Mesenchymal stem cell (in vitro differentiated cells and primary cell): ENCODE measurements at places on chromosomes 11 and 22.

DNA sequence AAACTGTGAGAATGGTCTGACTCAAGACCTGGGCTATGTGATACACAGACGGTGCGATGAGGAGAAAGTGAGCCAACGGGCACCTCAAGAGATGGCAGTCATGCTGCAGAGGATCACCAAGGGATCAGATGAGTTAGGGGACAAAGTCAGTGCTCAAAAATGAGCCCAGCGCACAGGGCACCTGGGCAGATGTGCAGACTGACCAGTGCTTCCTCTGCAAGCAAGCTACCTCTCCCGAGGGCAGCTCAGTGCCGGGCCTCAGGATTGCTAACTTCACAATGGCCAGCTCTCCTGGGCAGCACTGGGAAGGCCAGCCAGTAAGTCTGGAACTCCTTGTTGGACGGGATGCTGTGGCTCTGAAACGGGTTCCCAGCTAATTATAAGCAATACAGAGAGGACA is 15.3 kb downstream of the HDHD5 start:
- H3K4me1 ChIP-seq, result no peaks in the 10 kb centered on the region
- H3K4me3 ChIP-seq, result no peak overlapping the region
- H3K27me3 ChIP-seq, result no peaks in the 10 kb centered on the region

DNA sequence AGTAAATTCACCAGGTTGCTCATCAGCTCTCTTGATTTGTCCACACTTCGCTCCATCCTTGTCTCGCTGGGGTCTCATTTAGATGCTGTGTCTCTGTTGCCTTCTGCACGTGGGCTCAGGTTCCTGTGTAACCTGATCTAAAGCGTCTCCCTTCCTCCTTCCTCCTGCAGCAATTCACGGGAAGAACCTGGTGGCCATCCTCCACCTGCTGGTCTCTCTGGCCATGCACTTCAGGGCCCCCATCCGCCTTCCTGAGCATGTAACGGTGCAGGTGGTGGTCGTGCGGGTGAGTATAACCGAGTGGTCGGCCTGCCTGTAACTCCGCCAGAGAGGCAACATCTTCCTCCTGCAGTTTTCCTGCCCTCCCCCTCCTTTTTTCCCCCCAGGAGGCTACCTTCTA is 48.0 kb upstream of the PARVG start:
- peaks cover 3% of the 10 kb centered on the region for H3K4me1 ChIP-seq
- H3K4me3 ChIP-seq, result no peak overlapping the region
- no peak overlapping the region for H3K27ac ChIP-seq
- no peak for DNase-seq
- H3K36me3 ChIP-seq, result peaks cover 6% of the 10 kb centered on the region

DNA sequence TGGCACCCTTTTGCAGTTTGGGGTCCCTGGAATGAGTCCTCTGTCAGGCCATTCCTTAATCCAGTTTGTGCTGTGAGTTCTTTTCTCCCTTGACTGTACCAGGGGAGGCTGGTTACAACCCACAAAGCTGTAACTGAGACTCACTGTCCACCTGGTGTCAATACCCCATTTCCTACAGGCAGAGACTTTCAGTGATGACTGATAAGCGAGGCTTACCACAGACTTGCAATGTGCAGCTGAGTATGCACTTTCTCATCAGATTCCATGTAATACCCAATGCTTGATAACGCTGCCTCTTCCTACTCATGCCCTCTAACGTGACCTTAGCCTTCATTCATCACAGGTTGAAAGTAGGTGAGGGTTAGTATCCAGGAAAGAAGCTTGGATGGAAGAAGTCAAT is 120.1 kb downstream of the INSC start:
- H3K36me3 ChIP-seq, result no peaks in the 10 kb centered on the region
- H3K27ac ChIP-seq, result no peak overlapping the region
- H3K4me3 ChIP-seq, result no peak overlapping the region
- H3K4me1 ChIP-seq, result no peaks in the 10 kb centered on the region
- H3K27me3 ChIP-seq, result no peaks in the 10 kb centered on the region
- no peak for DNase-seq

DNA sequence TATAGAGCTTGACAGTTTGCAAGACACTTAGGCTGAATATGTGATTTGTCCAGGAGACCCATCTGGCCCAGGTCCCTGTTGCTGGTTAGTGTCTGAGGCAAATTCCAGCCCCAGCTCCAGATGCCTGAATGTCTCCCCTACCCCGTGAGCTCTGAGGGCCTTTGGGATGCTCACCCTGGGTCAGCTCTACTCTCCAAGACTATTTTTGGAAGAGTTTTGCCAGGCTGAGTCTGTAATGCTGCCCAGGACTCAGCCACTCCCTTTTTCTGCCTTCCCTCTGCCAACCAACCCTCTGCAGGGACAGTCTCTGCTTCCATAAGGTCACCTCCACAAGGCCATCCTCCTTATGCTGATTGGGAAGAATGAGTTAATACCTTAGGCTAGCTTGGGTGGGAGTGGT is 66.3 kb downstream of the CABIN1 start:
- no peak overlapping the region for H3K27ac ChIP-seq
- H3K36me3 ChIP-seq, result peaks cover 69% of the 10 kb centered on the region
- DNase-seq, result no peak
- no peaks in the 10 kb centered on the region for H3K4me1 ChIP-seq

DNA sequence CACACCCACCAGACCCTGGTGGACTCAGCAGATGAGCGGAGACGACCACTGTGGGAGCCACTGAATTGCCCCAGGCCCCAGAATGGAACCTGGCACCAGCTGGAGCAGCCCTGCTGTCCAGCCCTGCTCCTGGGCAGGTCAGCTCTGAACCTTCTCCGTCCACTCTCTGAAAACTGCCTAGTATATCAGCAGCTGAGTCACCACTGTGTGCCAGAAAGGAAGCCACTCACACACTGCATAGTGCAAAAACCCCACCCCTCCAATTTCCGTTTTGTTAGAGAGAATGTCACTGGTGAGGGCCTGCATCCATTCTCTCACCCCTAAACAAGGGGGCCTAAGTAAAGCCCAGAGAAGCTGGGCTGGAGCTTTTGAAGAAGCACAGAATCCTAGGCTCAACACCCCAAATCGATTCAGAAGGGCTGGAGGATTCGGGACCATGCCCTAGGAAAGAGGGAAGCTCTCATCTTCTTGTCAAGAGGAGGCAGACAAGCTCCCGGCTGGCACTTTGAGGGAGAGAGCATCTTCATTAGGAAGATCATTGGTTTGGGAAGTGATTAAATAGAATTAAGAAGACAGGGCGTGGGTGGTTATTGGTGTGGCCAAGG is 44.5 kb downstream of the GALNT18 start:
- H3K4me3 ChIP-seq, result no peak overlapping the region
- peak; percentile 46 for DNase-seq
- H3K27ac ChIP-seq, result no peak overlapping the region
- no peaks in the 10 kb centered on the region for H3K36me3 ChIP-seq
- H3K4me1 ChIP-seq, result no peaks in the 10 kb centered on the region
- H3K27me3 ChIP-seq, result peaks cover 55% of the 10 kb centered on the region
